ENCODE measurements at places on chromosomes 3 and 15.

- peak; percentile 78 for DNase-seq
These were observed 191.9 kb upstream of the TSC22D2 start for GRCh38 chr3:150216041-150216811.

DNA sequence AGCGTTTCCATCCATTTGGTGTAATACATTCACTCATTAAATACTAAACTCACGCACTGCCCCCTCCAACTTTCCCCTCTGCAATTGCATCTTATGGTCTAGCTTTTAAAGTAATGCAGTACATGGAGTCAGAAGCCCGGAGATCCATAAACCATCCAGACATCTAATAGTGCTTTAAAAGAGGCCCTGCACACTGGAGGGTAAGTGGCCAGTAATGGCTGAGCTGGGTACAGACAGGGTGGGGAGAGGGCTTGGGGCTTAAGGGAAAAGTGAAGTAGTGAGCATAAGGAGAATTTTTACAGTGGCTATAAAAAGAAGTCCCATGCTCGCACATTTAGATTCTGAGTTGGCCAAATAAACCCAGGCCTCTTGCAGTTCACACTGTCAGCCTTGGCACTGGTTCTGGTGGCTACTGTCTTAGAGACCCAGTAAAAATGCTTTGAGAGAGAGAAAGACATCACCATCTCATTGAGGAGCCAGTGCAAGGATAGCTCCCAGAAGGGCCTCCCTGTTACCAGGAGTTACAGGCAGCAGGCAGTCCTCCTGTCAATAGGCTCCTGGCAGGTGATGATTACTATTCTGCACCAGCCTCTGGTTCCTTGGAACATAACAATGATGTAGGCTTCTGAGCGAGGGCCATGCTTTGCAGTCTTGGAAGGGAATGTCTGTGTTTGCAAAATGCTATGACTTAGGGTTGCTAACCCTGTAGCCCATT is 112.6 kb upstream of the NEO1 start:
- DNase-seq, result no peak

- no peak for DNase-seq
These were observed 356.8 kb downstream of the FOXP1 start for GRCh38 chr3:71226565-71227269.

GRCh38 chr3:46496746-46497555 is 825 bp upstream of the RTP3 start:
- DNase-seq, result no peak

DNA sequence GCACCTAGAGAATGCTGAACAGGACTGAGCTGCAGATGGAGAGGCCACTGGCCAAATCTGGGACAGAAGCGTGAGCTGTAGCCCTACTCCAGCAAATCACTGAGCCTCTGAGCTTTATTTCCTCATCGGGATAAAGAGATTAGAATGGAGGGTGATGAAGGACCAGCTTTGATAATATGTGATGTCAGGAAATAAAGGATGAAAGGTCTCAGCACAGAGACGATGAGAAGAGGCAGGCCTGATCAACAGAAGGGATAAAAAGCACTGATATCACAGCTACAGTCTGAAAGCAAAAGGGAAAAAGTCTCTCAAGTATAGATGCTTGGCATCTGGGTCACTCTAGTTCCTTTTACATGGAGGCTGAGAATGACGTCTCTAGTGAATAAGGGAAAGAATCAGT is 70.0 kb downstream of the DHX30 start:
- no peak for DNase-seq

GRCh38 chr3:153370680-153371079 is 208.7 kb downstream of the RAP2B start:
- DNase-seq, result no peak

DNA sequence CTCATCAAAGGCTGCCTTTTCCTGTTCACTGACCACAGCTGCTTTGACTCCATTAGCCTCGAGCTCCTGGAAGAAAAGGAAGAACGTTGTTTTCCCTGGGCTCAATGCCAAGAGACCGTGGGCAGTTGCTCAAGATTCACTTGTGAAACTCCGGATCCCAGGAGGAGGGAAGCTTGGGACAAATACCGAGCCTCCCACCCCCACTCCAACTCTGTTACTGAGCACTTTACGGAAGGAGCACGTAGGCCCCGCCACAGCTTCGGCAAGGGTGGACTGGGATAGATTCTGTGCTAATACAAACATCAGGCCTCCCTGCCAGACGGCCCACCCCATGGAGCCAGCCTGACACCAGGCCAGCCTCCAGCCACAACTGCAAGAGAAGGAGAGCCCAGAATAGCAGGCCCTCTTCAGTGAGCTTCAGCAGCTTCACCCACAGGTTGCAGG is 10.8 kb upstream of the FANCD2 start:
- DNase-seq, result no peak

DNA sequence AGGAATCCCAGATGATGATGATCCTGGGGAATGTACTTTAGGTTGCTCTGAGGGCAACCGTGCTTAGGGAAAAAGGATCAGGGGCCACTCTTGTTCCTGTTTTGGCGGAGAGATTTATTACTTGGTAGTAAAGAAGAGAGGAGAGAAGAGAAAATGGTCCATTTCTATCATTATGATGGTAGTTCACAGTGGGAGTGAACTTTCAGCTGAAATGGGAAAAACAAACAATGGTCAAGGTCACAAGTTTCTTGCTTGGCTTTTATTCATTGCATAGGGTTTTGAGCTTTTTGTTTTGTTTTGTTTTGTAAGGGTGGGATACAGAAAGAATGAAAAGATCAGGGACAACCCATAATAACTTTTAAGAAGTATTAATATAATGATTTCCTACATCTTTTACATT is 7.7 kb upstream of the UMPS start:
- DNase-seq, result no peak

DNA sequence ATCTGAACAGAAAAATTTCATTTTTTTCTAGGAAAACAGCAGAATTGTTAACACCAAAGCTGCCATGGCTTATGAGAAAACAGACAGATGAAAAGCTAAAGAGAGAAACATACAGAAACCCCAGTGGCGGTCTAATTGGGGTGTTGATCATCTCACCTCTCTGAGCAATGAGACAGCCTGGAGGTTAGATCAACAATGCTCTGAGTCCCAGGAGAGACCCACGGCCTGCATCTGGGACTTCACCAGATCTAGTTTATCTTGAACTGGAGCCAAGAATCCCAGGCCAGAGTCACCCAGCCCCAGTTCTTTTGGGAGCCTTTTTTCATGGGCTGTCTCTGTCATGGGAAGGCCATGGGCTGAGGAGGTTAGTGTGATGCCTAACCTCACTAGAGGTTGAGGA is 3.5 kb upstream of the GALNT15 start:
- no peak for DNase-seq

GRCh38 chr3:52440671-52441070 is 4.2 kb downstream of the SEMA3G start:
- DNase-seq, result no peak

GRCh38 chr15:51380999-51381806 is 39.7 kb downstream of the GLDN start:
- DNase-seq, result no peak

GRCh38 chr3:47440131-47440530 is 35.6 kb downstream of the SCAP start:
- DNase-seq, result no peak

GRCh38 chr3:147838652-147839051 is 429.5 kb downstream of the ZIC1 start:
- no peak for DNase-seq

DNA sequence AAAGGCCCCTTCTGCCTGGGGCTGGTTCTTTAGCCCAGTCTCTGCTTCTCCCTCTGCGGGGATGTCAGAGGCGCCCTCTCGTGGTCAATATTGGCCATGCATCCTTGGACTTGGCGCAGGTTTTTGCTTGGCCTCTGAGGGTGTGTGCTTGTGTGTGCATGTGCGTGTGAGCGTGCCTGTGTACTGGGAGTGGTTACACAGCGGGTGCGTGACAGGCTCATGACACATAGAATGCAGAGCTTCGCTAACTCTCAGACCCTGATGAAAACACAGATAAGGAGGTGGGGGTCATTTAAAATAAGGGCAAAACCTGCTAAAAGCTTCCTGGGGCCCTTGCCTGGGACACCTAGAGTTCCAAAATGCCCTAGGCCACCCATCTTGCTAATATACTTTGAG is 160.9 kb downstream of the SMAD6 start:
- DNase-seq, result no peak

GRCh38 chr3:70771426-70772147 is 459.1 kb upstream of the MDFIC2 start:
- DNase-seq, result no peak

DNA sequence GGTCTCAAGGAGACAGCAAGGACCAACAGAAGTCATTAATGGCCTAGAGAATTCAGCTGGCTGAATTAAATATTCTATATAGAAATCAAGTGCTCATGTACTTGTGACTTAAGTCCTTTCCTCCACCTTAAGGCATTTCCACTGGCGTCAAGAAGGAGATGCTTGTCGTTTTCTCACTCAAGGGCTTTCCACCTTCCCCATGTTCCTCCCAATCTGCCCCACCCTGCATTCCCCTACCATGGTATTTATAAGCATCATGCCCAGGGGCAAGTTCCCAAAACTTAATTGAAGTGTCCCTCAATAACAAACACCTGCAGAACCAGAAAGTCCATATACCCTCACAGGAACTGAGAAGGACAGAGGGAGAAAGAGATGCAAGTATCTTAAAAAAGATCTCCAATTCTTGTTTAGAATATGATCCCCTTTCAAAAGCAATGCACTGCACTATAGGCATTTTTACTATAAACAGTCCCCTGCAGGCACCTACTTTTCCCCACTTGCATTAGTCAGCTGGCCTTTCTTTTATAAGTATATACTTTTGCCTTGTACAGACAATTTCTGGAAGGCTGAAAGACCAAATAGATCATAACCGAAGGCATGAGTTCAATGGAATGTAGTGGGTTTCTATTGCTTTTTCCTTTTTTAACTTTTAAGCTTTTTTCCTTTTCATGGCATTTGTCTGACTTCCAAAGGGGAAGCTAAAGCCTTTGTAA is 29.6 kb downstream of the TMEM39A start:
- DNase-seq, result no peak

DNA sequence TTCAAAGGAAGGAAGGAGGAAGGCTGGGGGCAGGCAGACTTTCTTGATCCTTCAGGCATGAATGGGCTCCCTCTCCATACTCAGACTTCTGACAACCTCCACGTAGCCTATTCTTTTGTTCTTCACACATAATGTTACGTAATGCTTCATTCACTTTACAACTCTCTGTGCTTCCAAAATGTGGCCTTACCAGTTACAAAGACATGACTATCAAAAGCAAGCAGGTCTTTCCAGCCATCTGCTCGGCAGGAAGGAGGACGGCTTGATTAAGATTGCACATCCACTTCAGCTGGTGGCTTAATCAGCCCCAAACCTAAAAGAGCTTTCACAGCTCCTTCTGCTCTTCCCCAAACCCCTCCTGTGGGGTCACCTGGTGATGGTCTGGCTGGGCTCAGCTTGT is 263.2 kb downstream of the XXYLT1 start:
- peak; percentile 59 for DNase-seq

- no peak for DNase-seq
These were observed 65.0 kb upstream of the SLC6A1 start for GRCh38 chr3:10927551-10927950.

GRCh38 chr15:42849836-42850235 is 70.7 kb downstream of the TTBK2 start:
- no peak for DNase-seq

GRCh38 chr3:5187920-5188418 is 462 bp downstream of the EDEM1 start:
- DNase-seq, result no peak

- no peak for DNase-seq
These were observed 31.0 kb downstream of the GRIP2 start for GRCh38 chr3:14508966-14509795.

DNA sequence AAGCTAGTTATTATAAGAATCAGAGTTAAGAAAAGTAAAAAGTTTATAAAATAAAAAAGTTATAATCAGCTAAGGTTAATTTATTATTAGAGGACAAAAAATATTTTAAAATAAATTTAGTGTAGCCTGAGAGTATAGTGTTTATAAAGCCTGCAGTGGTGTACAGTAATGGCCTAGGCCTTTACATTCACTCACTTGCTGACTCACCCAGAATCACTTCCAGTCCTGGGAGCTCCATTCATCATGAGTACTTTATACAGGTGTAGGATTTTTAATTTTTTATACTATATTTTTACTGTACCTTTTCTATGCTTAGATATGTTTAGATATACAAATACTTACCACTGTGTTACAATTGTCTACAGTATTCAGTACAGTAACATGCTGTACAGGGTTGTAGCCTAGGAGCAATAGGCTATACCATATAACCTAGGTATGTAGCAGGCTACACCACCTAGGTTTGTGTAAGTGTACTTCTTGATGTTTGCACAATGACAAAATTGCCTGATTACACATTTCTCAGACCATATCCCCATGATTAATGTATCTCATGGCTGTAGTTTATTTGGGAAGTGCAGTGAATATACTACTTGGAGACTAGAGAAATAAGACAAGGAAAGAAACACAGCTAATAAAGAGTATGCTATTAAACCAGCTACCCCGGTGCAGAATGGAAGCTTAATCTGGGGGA is 101.9 kb upstream of the GALNT15 start:
- DNase-seq, result no peak

DNA sequence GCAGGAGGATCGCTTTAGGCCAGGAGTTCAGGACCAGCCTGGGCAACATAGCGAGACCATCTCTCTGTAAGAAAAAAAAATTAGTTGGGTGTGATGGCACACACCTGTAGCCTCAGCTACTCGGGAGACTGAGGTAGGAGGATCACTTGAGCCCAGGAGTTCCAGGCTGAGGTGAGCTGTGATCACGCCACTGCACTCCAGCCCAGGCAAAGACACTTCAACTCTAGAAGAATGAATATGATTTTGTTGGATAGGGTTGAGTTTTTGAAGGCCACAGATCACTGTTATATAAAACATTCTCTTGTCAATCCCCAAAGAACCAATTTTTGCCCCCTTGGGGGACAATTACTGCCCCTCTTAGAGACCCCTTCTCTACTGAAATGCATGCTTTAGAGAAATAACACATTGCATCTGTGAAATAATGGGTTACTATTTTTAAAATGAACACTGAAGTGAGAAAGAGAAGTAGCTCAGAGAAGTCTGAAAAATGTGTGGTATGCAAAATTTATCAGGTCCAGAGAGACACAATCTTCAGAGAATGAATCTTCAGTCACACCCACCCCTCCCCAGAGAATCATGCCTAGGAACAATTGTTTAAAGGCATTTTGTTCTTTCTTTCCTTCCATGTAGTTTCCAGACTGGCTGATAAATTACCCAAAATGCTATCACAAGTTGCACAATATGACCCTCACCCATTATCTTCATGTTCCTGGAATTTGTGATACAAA is 42.7 kb downstream of the METTL6 start:
- no peak for DNase-seq

DNA sequence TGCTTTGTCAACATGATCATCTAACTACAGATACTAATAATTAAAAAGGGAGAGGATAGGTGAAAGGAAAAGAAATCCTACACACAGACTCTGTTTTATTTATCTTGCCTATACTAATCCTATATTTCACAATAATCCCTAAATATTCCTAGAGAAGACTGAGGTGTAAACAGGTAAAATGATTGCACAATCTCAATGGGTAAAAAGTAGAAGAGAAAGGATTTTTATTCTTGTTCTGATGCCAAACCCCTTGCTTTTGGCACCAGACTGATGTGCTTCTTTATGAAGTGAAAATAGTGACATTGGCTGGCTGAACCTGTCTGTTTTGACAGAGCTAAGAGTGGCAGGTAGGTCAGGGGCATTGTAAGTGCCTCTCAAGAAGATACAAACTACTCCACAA is 101.9 kb upstream of the ZPLD1 start:
- DNase-seq, result no peak
